C1 segment of cervical spinal cord (tissue), 14 donors: ENCODE measurements at places on chromosomes 5 and 9.

GRCh38 chr5:55073211-55073610 is 29.2 kb upstream of the GZMA start:
- DNase-seq: no peak

GRCh38 chr5:3310541-3311261 is 284.9 kb upstream of the IRX1 start:
- no peak for DNase-seq

- no peak for DNase-seq
These were observed 93.4 kb upstream of the JAK2 start for GRCh38 chr9:4891674-4892073.

DNA sequence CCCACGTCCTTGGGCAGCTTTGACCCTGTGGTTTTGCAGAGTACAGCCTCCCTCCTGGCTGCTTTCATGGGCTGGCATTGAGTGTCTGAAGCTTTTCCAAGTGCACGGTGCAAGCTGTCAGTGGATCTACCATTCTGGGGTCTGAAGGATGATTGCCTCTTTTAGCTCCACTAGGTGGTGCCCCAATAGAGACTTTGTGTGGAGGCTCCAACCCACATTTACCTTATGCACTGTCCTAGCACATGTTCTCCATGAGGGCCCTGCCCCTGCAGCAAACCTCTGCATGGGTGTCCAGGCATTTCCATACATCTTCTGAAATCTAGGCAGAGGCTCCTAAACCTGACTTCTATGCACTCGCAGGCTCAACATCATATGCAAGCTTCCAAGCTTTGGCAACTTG is 644.2 kb upstream of the CDH9 start:
- no peak for DNase-seq

- DNase-seq: no peak
These were observed 13.4 kb upstream of the TNIP1 start for GRCh38 chr5:151094030-151094851.
